ENCODE measurements at places on chromosomes 11 and 22.

DNA sequence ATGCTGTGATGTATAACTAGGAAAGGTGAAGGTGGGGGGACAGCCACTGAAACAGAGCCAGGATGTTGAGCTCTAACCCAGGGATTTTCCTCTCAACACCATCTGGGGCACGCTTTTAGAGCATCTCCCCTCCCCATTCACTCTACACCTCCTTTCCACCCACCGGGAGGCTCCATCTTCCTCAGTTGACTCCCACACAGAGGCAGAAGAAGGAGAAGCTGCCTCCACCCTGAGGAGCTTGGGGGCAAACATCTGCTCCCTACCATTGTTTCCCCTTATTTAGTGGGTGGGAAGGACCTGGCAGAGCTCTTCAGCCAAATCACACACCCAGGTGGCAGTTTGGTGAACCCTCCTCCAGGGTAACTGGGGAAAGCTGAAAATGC lies 50.0 kb upstream of the ADA2 start:
- no peak overlapping the region for H3K27ac ChIP-seq
- H3K4me3 ChIP-seq = no peak overlapping the region
- H3K4me1 ChIP-seq = peaks cover 8% of the 10 kb centered on the region
- DNase-seq = no peak

DNA sequence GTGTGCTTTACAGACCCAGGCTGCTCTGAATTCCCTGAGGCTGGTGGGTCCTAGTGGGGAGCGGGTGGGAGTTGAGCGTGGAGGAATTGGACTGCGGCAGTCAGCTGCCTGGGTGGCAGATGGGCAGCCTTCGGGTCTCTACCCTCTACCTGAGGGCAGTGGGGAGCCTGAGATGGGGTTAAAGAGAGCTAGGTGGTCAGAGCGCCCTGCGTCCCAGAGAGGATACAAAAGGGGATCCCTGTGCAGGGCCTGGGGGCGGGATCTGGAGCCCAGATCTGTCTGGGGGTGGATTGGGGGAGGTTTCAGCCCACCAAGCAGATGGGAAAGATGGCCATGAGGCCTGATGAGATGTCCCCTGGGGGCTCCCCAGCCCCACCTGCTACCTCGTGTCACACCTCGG lies 18.2 kb downstream of the KCTD17 start:
- H3K36me3 ChIP-seq = no peaks in the 10 kb centered on the region
- H3K27ac ChIP-seq = no peak overlapping the region
- H3K4me1 ChIP-seq = no peaks in the 10 kb centered on the region

- H3K36me3 ChIP-seq = no peaks in the 10 kb centered on the region
- H3K4me3 ChIP-seq = no peak overlapping the region
- H3K27me3 ChIP-seq = no peaks in the 10 kb centered on the region
- no peak overlapping the region for H3K27ac ChIP-seq
- H3K4me1 ChIP-seq = no peaks in the 10 kb centered on the region
- peak; percentile 43 for DNase-seq
Measured at GRCh38 chr11:27735281-27735680, 35.0 kb upstream of the BDNF start.

DNA sequence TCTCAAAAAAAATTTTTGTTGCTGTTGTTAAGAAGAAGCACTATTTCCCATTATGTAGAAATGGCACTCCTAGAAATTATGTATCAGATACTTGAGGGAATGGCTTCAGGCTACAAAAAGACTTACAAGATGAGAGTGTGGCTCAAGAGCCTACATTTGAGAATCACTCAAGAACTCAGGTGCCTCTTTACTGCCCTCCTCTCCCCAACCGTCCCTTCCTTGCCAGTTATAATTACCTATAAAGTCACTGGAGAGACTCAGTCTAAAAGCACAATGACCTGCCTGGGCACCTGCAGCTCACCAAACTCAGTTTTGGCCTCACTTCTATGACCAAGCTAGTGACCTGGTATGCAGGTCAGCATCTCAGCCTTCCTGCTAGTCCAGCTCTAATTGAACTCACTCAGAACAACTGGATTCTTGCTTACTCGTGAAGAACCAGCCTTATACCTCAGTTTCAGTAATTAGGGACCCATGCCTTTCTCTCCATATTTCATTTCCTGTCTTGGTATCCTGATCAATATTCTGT lies 41.9 kb upstream of the PPP2R1B start:
- no peak overlapping the region for H3K4me3 ChIP-seq
- no peak for DNase-seq
- peaks cover 9% of the 10 kb centered on the region for H3K36me3 ChIP-seq

DNA sequence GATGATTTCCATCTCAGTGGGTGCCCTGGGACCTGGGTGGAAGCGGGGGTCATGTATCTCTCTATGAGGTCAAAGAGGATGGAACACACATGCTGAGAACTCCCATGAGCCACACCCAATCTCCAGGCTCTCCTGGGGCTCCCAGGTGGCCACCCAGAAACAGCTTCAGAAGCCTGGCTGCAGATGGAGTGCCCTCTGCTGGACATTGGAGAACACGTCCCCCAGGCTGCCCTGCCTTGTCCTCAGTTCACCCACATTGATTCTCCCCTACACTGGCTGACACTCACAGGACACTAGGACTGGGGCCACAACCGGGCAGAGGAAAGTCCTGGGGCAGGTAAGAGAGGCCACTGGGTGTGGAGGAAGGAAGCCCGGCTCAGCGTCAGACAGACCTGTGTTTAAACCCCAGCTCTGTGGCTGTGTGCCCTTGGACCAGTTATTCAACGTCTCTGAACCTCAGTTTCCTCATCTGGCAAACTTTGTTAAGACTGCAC lies 4.5 kb upstream of the NOL12 start:
- H3K27me3 ChIP-seq = no peaks in the 10 kb centered on the region
- peak; percentile 49 for DNase-seq
- no peak overlapping the region for H3K4me3 ChIP-seq

GRCh38 chr11:125931668-125932067 lies 14.2 kb upstream of the VSIG10L2 start:
- H3K4me1 ChIP-seq = no peaks in the 10 kb centered on the region
- no peaks in the 10 kb centered on the region for H3K36me3 ChIP-seq
- no peak overlapping the region for H3K27ac ChIP-seq
- H3K4me3 ChIP-seq = no peak overlapping the region

DNA sequence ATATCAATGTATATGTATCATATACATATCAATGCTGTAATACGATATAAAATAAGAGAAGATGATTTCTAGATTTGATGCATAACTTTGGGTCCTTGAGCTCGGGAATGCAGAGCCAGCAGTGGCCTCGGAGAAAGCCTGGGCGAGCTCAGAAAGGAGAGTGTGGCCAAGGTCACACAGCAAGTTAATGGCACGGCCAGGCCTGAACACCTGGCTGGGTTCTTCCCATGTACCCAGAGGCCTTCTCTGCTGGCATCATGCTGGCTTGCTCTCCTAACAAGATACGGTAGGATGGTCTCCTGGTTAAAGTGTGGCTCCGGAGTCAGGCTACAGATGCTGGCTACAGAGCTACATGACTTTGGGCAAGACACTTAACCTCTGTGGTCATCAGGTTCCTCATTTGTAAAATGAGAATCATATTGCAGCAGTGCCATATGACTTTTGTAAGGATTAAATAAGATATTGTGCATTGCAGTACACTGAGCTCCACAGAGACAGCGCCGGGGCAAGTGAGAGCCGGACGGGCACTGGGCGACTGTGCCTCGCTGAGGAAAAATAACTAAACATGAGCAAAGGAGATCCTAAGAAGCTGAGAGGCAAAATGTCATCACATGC lies 29.9 kb downstream of the TPST2 start:
- no peak overlapping the region for H3K4me3 ChIP-seq
- DNase-seq = no peak
- peaks cover 6% of the 10 kb centered on the region for H3K4me1 ChIP-seq

GRCh38 chr11:67279589-67280340 lies 9.3 kb upstream of the ANKRD13D start:
- no peak overlapping the region for H3K27ac ChIP-seq
- H3K36me3 ChIP-seq = peaks cover 11% of the 10 kb centered on the region
- no peak for DNase-seq
- H3K4me3 ChIP-seq = no peak overlapping the region
- H3K27me3 ChIP-seq = no peaks in the 10 kb centered on the region

DNA sequence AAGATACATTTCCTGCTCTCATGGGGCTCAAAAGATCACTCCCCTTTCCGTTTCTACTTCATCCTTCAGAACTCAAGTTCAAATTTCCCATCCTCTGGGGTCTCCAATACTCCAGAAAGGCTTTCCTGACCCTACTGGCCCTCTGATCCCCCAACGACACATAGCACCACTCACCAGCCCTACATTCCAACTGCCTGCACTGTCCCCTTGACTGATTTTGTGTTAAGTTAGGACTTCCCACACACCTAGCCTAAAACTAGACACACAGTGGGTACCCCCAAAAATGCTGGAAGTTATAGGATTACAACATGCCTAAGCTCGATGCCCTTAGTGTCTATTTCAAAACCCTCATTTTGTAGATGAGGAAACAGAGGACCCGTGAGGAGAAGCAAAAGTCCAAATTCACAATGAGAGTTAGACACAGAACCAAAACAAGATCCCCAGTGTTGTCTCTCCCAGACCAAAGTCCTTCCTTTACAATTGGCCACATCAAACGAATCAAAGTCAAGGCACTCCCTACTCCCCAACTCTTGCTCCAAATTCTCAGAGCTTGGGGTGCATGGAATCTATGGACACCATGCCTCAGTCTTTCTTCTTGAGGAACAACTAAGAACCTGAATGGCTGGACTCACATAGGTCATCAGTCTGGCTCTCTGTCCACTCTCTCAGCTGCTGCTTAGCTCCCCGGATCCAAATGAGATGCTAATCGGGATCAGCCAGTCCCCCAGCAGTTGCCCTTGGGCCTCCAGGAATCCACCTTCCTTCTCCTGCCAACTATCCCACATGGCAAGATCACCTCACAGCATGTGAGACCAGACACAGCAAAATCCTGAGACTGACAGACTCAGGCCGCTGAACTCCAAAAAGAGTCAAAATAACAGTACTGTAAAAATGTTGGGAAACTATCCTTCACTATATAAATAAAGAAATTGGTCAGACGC lies 1.7 kb downstream of the CLPB start:
- no peak for DNase-seq
- peaks cover 11% of the 10 kb centered on the region for H3K4me1 ChIP-seq
- H3K27ac ChIP-seq = no peak overlapping the region
- peaks cover 3% of the 10 kb centered on the region for H3K36me3 ChIP-seq

DNA sequence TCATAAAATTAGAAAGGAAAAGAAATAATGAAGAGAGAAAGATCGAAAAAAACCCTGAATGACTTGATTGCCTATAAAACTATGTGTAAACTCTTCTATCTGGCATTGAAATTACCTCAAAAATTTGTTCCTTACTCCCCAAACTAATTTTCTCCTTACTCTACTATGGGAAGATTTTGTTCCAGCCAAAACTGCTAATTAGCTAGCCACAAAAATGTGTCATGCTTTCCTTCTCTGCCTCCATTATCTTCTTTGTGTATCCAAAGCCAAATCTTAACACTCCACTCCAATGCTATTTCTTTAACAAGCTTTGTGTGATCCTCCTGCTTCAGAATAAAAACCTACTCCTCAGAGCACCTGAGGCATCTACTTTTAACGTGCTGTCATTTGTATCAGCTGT lies 831.2 kb downstream of the METTL15 start:
- no peak overlapping the region for H3K4me3 ChIP-seq
- H3K27ac ChIP-seq = no peak overlapping the region
- no peaks in the 10 kb centered on the region for H3K4me1 ChIP-seq
- H3K36me3 ChIP-seq = no peaks in the 10 kb centered on the region
- peak; percentile 23 for DNase-seq

DNA sequence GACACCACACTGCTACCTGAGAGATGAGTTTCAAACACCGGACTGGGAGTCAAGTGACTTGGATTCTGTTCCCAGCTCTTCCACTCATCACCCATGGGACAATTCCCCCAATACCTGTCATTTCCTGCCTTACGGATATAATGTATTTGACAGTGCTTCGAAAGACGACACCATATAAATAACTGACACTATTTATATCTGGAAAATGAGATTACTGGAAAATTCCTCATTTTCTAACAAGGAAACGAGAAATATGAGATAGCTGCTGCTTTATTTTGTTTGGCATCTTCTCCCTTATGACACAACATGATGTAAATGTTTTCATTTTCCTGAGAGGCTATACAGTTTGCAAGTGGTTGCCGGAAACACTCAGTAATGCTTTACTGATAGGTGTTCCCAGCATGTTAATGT lies 8.6 kb downstream of the HSCB start:
- H3K4me3 ChIP-seq = no peak overlapping the region
- peak; percentile 84 for DNase-seq
- no peaks in the 10 kb centered on the region for H3K27me3 ChIP-seq
- H3K36me3 ChIP-seq = peaks cover 14% of the 10 kb centered on the region

DNA sequence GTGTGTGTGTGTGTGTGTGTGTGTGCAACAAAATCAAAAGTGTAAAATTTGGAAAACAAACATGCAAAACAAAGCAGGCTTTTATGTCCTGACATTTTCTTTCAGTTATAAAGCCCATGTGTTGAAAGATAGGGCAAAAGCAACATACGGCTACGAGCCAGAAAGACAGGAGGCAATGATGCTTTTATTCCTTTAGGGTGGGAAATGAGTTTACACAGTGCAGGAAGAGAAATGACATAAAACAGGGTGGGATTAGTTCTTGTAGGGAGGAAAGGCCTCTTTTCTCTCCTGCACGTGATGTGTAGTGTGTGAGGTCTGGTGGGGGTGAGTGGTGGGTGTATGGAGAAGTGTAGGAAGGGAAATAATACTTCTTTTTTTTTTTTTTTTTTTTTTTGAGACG lies 29.4 kb downstream of the IL18 start:
- H3K36me3 ChIP-seq = no peaks in the 10 kb centered on the region

GRCh38 chr11:69370984-69371709 lies 77.2 kb downstream of the MYEOV start:
- no peaks in the 10 kb centered on the region for H3K27me3 ChIP-seq
- no peak overlapping the region for H3K27ac ChIP-seq
- H3K4me3 ChIP-seq = no peak overlapping the region
- H3K36me3 ChIP-seq = no peaks in the 10 kb centered on the region
- H3K4me1 ChIP-seq = peaks cover 4% of the 10 kb centered on the region

- H3K4me3 ChIP-seq = peak overlapping the region; percentile 6
- H3K4me1 ChIP-seq = peaks cover 27% of the 10 kb centered on the region
- H3K36me3 ChIP-seq = no peaks in the 10 kb centered on the region
- DNase-seq = peak; percentile 87
Measured at GRCh38 chr22:37197451-37198257, 9.6 kb upstream of the C1QTNF6 start.

- no peak overlapping the region for H3K27ac ChIP-seq
- DNase-seq = peak; percentile 40
- H3K27me3 ChIP-seq = peaks cover 6% of the 10 kb centered on the region
- H3K36me3 ChIP-seq = no peaks in the 10 kb centered on the region
Measured at GRCh38 chr11:2325719-2326118, 23.9 kb downstream of the TSPAN32 start.

GRCh38 chr11:73789279-73789670 lies 1.6 kb downstream of the MRPL48 start:
- no peak overlapping the region for H3K4me3 ChIP-seq
- no peak overlapping the region for H3K27ac ChIP-seq
- no peaks in the 10 kb centered on the region for H3K36me3 ChIP-seq
- no peaks in the 10 kb centered on the region for H3K4me1 ChIP-seq

GRCh38 chr22:16854631-16855030 lies 29.4 kb upstream of the XKR3 start:
- H3K27ac ChIP-seq = no peak overlapping the region
- DNase-seq = no peak
- H3K36me3 ChIP-seq = no peaks in the 10 kb centered on the region
- no peaks in the 10 kb centered on the region for H3K27me3 ChIP-seq

GRCh38 chr11:17594686-17595192 lies 47.7 kb downstream of the OTOG start:
- H3K36me3 ChIP-seq = no peaks in the 10 kb centered on the region
- no peak for DNase-seq
- no peak overlapping the region for H3K4me3 ChIP-seq
- no peak overlapping the region for H3K27ac ChIP-seq
- no peaks in the 10 kb centered on the region for H3K4me1 ChIP-seq

- no peak for DNase-seq
- H3K4me3 ChIP-seq = no peak overlapping the region
- H3K27ac ChIP-seq = no peak overlapping the region
- no peaks in the 10 kb centered on the region for H3K27me3 ChIP-seq
- H3K4me1 ChIP-seq = peaks cover 8% of the 10 kb centered on the region
Measured at GRCh38 chr22:44442186-44442815, 55.7 kb downstream of the RTL6 start.

Data from astrocyte (in vitro differentiated cells and primary cell).